ENCODE measurements at places on chromosomes 4 and X. TPM values are rescaled to one million over a fixed set of nuclear protein-coding genes. Genes with fewer than 3 reads are reported as not detected.

GRCh38 chrX:38516196-38516774, 45.1 kb upstream of the TSPAN7 start:
- DNase-seq = no peak

- no peak for DNase-seq
These were observed 180.4 kb upstream of the RASGEF1B start for GRCh38 chr4:81652069-81652478.

- no peak for DNase-seq
These were observed 70.4 kb upstream of the USP9X start for GRCh38 chrX:41014776-41015360.

Gene USP17L12
- not detected for total RNA-seq

Gene CYTL1
- 13.5 TPM for total RNA-seq

Gene FREM3
- not detected for total RNA-seq

Gene EXOC1
- total RNA-seq = 27.3 TPM

Gene PSAPL1
- not detected for total RNA-seq

Data from neural crest cell (in vitro differentiated cells).